ENCODE measurements at places on chromosomes 12 and 14.

DNA sequence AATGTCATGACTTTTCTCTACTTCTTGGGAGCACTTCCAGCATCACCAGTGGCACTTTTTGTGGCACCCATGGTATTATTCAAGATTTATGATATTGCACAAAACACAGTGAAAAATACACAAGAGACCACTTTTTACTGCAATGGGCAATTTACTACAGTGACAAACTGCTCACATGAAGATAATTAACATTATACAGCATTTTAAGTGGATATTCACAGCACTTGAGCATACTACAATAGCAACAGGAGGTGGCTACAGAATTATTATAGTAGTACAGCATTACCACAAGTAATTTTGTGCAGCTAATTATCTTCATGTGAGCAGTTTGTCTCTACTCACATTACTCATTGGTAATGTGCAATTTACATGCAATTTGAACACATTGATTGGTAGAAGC lies 18.3 kb downstream of the IL26 start:
- no peak overlapping the region for H3K27ac ChIP-seq
- no peaks in the 10 kb centered on the region for H3K4me1 ChIP-seq
- no peaks in the 10 kb centered on the region for H3K36me3 ChIP-seq
- DNase-seq, result no peak
- no peak overlapping the region for H3K4me3 ChIP-seq
- H3K27me3 ChIP-seq, result no peaks in the 10 kb centered on the region

GRCh38 chr12:52419656-52420055 lies 13.5 kb upstream of the KRT82 start:
- no peaks in the 10 kb centered on the region for H3K36me3 ChIP-seq
- H3K4me1 ChIP-seq, result no peaks in the 10 kb centered on the region
- DNase-seq, result no peak
- no peak overlapping the region for H3K4me3 ChIP-seq
- H3K27me3 ChIP-seq, result no peaks in the 10 kb centered on the region
- no peak overlapping the region for H3K27ac ChIP-seq

DNA sequence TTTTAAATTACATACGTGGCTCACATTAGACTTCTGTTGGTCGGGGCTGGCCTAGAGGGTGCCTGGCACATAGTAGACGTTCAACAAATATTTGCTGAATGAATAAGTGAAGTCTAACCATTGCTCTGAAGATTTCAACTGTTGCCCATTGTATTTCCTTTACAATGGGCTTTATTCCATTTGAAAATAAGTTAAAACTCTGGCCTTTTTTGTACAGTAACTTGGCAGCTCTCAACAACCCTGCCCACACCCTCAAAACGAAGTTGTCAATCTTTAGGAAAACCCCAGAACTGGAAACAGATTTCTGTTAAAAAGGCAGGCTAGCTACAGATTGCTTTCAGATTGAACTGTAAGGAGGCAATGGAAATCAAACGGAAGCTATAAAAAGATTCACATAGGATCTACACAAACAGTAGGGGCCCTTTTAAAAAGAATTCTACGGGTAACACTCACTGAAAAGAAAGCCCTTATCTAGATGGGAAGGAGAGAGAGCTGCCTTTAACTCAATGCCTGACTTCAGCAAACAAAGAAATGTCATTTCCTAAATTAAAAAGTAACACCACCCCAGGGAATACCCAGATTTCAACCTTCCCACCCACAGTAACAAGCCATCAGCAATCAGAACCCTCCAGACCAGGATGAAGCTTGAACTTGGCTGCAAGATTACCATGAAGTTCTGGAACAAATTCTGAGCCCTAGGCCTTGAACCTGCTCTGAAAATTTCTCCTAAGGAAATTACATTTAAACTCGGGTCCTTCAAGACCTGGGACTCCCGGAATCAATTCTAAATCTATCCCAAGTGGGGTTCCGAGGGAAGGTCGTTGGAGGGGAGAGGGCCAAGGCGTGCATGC lies 1.4 kb downstream of the WSB2 start:
- H3K27ac ChIP-seq, result peak overlapping the region; percentile 98
- H3K4me1 ChIP-seq, result peaks cover 74% of the 10 kb centered on the region
- no peak for DNase-seq
- no peaks in the 10 kb centered on the region for H3K27me3 ChIP-seq

GRCh38 chr14:91221270-91221669 lies 23.2 kb downstream of the GPR68 start:
- no peak overlapping the region for H3K4me3 ChIP-seq
- no peaks in the 10 kb centered on the region for H3K27me3 ChIP-seq
- H3K27ac ChIP-seq, result no peak overlapping the region
- H3K4me1 ChIP-seq, result no peaks in the 10 kb centered on the region

GRCh38 chr12:19546027-19546426 lies 106.7 kb downstream of the AEBP2 start:
- no peaks in the 10 kb centered on the region for H3K36me3 ChIP-seq
- no peaks in the 10 kb centered on the region for H3K27me3 ChIP-seq
- DNase-seq, result no peak
- no peaks in the 10 kb centered on the region for H3K4me1 ChIP-seq
- H3K4me3 ChIP-seq, result no peak overlapping the region
- no peak overlapping the region for H3K27ac ChIP-seq
